ENCODE measurements at places on chromosomes 2 and 18. TPM values are rescaled to one million over a fixed set of nuclear protein-coding genes. Genes with fewer than 3 reads are reported as not detected.

QPCT gene
- total RNA-seq, result 2.5 TPM

POTEJ gene
- not detected for total RNA-seq

GULP1 gene
- total RNA-seq, result 62.0 TPM

CLEC4F gene
- total RNA-seq, result not detected

ZBTB7C gene
- 0.53 TPM for total RNA-seq

MAP3K19 gene
- not detected for total RNA-seq

RAB31 gene
- total RNA-seq, result 73.6 TPM

CCDC74A gene
- 7.3 TPM for total RNA-seq

ARHGAP25 gene
- 0.50 TPM for total RNA-seq

DNAJC5G gene
- not detected for total RNA-seq

TFCP2L1 gene
- 0.26 TPM for total RNA-seq

HOXD8 gene
- 0.06 TPM for total RNA-seq

MAPK4 gene
- under 0.01 TPM for total RNA-seq

Data from aortic smooth muscle cell (primary cell).